ENCODE measurements at places on chromosomes 7 and 10.

DNA sequence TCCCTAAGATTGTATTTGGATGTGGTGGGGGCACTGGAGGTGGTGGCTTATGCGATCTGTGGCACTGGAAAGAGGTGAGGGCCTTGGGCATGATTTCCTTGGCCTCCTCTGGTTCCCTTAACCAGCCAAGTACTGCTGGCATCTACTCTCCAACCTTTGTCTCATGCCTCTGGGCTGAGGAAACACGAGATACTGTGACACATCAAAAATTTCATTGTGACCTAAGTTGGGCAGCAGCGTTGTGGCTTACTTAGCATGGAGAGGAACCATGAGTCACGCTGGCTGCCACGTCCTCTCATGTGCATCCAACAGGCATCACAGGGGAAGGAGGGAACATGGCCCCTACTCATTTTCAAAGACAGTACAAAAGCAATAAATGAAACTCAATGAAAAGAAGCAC lies 29.7 kb upstream of the GSDME start:
- DNase-seq = no peak

DNA sequence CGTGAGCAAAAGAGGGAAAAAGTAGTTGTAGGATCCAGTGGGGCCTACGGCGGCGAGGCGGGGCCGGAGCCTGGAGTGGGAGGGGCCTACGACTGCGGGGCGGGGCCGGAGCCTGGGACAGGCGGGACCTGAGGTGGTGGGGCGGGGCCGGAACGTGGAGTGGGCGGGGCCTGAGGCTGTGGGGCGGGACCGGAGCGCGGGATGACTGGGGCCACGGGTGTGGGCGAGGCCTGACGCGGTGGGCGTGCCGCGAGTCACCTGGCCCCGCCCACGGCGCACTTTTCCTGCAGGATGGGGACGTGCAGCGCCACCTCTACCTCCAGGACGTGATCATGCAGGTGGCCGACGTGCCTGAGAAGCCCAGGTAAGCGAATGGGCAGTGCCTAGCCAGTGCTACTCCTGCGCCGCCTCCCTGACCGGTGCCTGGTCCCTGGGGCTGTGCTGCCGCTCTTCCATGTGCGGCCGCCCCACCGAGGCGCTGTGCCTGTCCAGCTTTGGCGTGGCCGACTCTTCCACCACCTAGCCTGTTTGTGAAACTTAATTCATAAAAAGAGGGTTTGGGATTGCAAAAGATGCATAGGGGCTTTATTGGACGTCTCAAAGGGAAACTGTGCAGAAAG lies 496 bp downstream of the ZNF511 start:
- DNase-seq = peak; percentile 78

- no peak for DNase-seq
Measured at GRCh38 chr7:82153776-82154175, 289.8 kb downstream of the CACNA2D1 start.

DNA sequence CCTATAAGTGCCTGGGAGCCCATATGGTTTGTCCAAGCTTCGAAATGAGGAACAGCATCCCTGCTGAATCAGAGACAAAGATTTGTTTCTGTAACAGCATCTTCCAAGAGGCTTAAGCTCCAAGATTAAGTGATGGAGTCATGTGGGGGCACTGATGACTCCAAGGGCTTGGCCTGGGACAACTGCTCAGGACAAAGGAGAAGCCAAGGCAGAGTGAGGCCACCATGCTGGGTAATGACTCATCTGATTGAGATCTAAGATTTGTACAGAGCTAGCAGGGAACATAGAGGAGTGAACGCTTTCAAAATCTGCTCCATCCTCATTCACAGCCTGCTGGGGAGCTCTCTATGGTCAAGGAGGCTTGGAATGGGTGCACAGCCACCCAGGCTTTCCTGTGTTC lies 49.3 kb downstream of the C10orf120 start:
- no peak for DNase-seq

- DNase-seq = no peak
Measured at GRCh38 chr7:75945297-75946168, 30.6 kb downstream of the POR start.

DNA sequence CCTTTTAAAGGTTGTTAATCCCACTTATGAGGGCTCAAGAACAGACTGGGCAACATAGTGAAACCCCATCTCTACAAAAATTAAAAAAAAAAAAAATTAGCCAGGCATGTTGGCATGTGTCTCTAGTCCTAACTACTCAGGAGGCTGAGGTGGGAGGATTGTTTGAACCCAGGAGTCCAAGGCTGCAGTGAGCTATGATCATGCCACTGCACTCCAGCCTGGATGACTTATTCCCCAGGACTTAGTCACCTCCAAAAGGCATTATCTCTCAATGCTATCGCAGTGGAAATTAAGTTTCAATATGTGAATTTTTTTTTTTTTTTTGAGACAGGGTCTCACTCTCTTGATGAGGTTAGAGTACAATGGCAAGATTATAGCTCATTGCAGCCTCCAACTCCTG lies 61.2 kb upstream of the TRIM24 start:
- DNase-seq = no peak

GRCh38 chr7:145339319-145339718 lies 503.5 kb upstream of the TPK1 start:
- DNase-seq = no peak

DNA sequence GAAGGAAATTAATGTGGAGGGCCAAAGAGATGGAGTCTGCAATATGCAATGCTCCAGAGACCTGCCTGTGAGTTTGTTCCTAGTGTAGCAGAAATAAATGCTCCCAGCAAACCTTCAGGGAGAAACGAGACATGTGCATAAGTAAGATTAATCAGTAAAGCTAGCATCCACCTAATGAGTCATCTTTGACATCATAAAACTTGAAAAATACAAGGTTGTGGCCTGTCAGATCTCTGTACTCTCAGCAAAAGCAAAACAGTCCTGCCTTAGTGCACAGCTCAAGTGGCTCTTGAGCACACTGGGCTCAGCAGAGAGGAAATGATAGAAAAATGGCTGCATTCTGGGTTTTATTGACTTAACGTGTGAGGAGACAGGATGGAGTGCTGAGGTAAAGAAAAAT lies 32.5 kb upstream of the ERCC6 start:
- DNase-seq = no peak

GRCh38 chr10:8640878-8641277 lies 586.4 kb downstream of the GATA3 start:
- no peak for DNase-seq

GRCh38 chr10:124552691-124553276 lies 91.2 kb downstream of the LHPP start:
- DNase-seq = no peak

GRCh38 chr10:124498056-124498455 lies 36.4 kb downstream of the LHPP start:
- DNase-seq = no peak

DNA sequence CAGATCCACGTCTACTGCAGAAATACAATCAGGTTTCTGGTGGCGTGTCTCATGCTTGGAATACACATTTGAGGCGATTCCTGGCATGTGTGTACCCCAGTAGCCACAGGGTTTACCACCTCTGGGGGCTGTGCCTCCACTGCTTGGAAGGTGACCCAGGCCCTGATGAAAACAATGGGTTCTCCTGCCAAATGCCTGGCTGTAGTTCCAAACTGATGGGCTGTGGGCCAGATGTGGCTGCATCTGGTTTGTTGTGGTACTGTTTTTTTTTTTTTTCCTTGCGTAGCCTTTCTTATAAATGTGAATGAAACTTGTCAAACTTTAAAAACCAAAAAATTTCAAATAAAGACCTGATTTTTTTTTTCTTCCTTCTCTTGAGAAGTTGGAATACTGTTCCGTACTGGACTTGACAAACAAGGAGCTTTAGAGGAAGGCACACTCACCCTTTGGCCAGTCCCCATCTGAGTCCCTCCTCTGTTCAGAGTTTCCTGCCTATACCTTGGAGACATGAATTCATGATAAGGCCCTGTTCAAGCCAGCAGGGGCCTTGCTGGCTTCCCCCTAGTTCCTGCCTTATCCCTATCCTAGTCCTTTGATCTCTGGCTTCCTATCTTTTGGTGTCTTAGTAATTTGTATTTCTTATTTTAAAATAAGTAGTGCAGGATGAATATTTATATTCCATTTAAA lies 217.1 kb downstream of the PHTF2 start:
- DNase-seq = no peak

DNA sequence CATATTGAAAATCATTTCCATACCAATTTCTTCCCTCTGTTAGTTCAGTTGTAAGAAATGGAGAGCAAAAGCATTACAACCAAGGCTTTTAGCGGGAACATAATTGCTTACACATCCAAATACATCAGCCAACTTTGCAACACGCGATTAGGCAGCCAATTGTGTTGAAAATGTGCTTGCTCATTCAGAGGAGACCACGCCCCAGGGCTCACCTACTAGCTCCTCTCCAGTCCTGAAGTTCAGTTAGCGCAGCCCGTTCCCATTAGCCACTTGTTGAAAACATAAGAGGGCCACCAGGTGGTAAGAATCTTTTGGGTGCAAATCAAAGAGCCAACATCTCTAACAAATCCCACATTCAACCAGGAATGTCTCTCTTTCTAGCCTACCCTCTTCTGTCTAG lies 213.2 kb upstream of the MDFIC start:
- DNase-seq = no peak

GRCh38 chr7:144069953-144070352 lies 342 bp downstream of the OR2A25 start:
- DNase-seq = no peak

GRCh38 chr10:128537834-128538330 lies 411.7 kb upstream of the MKI67 start:
- no peak for DNase-seq

DNA sequence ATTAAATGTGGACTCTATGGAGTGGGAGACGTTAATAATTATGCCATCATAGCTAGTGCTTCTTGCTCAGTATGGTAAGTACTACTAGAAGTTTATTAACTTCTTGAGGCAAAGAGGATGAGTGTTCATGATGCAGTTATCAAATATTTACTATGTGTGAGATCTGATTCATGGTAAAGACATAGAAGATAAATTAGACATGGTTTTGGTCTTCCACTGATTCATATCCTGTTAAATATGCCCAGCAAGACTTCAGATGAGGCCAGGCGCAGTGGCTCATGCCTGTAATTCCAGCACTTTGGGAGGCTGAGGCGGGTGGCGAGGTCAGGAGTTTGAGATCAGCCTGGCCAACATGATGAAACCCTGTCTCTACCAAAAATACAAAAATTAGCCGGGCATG lies 547.1 kb upstream of the ANKRD30A start:
- DNase-seq = no peak

- no peak for DNase-seq
Measured at GRCh38 chr7:40659231-40659630, 524.4 kb downstream of the SUGCT start.

DNA sequence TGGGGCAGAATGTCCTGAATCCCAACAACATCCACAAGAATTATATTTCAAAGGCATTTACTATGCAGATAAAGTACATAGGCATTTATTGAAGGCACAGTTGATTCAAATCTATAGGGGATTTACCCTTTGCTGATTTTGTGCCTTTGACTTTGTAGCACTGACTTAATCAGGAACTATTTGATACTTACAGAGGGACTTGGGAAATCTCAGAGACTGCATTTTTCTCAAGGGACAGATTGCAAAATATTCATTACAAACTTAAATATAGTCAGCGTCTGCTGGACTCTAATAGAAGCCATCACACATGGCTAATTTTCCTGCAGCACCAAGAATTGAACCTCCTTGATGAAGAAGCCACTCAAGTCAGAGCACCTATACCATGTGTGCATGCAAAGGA lies 44.9 kb downstream of the FAS start:
- no peak for DNase-seq
